ENCODE measurements at places on chromosomes 1 and 21.

DNA sequence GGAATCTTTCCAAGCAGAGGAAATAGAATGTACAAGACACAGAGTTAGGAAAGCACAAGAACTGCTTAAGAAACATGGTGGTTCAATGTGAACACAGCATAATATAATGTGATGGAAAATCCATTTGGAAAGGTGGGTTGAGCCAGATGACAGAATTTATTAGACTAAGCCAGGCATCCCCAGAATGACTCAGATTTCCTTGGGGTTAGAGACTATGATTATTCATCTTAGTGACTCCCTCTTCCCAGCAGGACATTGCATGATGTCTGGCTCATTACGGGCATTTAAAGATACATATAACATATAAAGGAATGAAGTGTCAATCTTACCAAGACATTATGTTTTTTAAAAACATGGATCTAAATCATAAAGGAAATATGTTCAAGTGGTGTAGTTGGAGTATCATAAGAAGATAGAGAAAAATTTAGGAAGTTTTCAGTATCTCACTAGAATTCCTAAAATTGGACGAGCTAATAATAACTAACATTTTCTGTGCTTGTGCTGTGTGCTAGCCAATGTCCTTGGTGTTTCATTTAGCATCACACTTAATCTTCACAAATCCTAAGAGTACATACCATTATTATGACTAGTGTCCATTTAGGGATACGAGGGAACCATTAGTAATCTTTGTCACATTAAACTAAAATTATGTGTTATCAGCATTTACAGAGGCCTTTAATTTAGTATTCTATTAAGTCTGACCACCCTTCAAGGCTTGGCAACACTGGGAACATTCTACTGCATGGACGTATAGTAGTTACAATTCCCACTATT lies 41.0 kb upstream of the ST6GALNAC5 start:
- no peak for DNase-seq

GRCh38 chr1:55039342-55040082 lies at the start of gene PCSK9:
TSS of gene PCSK9 (plus strand) at chr1:55039548. CDS start at chr1:55039838, 290 bp downstream.
- no peak for DNase-seq

DNA sequence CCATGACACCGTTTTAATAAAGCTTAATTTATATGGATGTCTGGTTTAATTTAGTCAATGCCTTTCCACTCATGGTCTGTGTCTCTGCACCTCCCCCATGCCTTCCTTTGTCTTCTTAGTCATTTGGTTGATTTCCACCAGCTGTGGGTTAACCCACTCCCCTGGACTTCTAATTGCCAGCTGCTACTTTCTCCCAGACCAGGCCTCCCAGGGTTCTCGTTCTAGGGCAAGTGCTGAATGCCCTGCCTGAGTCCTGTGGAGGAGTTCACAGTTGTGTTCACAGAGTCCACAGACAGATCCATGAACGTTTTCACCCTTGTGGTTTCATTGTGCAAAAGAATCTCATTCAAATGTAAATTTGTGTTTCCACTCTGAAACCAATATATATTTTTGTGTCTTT lies 243.4 kb downstream of the NUF2 start:
- no peak for DNase-seq

- no peak for DNase-seq
Measured at GRCh38 chr1:214808845-214809460, 206.0 kb downstream of the CENPF start.

GRCh38 chr21:35478161-35479064 lies 429.3 kb upstream of the RUNX1 start:
- DNase-seq, result no peak

DNA sequence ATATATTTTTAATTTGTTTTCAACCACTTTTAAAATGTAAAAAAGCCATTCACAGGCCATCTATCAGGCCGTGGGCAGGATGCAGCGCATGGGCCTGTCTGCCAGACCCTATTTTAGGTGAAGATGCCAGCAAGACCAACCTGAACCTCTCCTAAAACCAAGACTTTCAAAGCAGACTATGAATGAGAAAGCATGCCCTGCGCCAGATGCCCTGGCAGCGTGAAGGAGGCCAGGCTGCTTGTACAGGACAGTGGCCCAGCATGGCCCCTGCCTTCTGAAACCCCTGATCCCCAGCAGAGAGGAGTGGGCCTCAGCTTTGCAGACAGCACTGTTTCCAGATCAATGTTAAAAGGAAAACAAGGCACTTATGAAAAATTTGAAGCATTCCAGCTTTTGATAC lies 31.6 kb downstream of the WDR4 start:
- DNase-seq, result no peak

DNA sequence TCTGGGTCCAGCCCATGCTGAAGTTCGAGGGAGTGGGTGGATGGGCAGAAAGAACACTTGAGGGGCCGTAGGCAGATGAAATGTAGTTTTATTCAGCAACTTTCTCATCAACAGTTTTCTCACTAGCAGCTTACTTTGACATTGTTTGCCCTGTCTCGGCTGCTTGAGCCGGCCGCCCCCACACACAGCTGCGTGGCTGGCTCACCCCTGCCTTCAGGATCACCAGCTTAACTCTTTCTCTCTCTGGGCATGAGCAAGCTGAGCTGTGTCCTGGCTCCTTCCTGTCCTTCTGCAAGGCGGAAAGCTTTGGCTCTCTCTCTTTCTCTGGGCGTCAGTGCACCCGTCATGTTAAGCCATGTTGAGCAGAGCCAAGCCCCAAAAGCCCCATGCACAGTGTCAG lies 104.4 kb upstream of the GNG12 start:
- DNase-seq, result no peak

- no peak for DNase-seq
Measured at GRCh38 chr21:23127973-23128372, 2129.8 kb downstream of the NCAM2 start.

DNA sequence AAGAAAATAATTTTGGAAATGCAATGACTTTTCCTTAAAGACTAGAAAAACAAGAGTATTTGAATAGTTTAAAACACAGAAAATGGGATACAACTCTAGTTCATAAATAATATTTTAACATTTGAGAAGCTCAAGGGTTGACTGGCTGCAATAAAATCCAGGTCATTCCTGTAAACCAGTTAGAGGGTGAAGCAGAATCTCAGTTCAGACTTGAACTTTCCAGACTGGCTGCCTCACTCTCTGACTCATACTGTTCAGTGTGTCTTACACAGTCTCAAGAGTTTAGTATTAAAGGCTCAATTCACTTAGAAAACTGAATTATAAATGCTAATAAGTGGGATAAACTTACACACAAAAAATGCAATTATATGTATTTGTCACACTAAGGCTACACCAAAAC lies 89.9 kb downstream of the RAVER2 start:
- no peak for DNase-seq

- DNase-seq, result no peak
Measured at GRCh38 chr1:34790985-34791384, 1.8 kb upstream of the GJA4 start.

DNA sequence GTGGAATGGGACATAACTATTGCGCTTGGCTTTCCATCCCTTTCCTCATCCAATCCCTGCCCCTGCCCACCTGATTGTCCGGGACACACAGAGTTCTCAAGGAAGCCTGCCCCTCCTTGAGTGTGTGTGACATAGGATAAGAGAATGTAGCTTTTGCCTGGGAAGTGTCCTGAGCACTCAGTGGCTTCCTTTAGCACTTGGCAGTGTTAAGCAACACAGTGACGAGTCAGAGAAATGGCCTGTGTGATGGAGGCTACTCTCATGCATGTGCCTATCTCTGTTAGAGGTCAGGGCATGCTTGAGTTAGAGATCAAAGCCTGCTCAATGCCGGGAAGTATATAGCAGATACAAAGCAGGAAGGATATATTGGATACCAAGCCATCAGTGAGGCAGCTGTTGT lies 289.5 kb downstream of the SIPA1L2 start:
- no peak for DNase-seq

DNA sequence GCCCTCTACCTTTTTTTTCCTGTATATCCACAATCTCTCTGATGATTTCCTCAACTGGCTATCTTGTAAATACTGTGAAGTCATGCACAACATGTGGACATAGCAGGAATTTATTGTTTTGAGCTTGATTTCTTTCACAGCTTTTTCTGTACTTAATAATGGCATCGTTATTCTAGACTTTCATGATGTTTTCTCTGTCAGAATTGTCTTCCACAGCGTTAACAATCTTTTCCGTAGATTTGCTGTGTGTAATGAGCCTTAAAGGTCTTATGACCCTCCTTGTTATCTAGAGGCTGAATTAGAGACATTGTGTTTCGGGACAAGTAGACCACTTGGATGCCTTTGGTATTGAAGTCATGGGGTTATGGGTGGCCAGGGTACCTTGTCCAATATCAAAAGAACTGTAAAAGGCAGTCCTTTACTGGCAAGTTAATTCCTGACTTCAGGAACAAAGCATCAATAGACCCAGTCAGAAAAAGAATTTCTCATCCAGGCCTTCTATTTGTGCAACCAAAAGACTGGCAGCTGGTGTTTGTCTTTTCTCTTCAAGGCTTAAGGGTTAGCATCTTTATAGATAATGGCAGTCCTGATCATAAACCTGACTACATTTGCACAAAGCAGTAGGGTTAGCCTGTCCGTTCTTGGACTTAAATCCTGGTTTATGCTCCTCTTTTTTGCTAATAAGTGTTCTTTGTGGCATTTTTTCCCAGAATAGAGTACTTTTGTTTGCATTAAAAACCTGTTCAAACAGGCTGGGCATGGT lies 30.1 kb upstream of the CHAF1B start:
- no peak for DNase-seq

DNA sequence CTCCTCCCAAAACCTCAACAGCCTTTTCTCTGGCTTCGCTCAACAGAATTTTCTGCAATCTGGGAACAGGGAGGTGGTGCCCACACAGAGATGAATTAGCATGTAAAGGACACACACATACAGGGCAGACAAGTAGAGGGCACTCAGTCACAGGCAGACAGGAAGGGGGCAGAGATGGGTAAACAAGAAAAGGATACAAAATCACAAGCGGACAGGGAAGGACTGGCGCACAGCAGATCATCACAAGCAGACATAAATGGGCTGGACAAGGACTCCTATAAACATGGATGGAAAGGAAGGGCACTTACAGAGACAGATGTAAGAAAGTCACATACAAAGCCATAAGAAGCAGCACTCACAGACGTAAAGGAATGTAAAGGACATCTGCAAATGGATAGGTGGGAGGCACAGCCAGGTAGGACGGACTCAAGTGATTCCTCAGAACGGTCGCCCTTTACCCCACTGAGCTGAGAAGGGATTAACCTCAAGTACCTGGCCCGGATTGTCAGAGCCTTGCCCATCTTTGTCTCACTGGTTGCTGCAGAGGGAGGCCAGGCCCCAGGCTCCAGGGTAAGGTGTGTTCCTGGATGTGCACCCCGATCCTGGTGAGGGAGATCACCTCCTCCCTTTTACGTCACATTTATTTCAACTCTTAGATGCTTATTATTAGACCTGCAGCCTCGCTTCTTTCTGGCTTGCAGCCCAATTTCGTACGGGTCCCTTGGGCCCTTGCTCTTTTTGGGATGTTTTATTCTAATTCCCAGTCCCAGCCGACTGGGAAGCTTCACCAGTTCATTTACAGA lies 836 bp upstream of the PRCC start:
- no peak for DNase-seq

DNA sequence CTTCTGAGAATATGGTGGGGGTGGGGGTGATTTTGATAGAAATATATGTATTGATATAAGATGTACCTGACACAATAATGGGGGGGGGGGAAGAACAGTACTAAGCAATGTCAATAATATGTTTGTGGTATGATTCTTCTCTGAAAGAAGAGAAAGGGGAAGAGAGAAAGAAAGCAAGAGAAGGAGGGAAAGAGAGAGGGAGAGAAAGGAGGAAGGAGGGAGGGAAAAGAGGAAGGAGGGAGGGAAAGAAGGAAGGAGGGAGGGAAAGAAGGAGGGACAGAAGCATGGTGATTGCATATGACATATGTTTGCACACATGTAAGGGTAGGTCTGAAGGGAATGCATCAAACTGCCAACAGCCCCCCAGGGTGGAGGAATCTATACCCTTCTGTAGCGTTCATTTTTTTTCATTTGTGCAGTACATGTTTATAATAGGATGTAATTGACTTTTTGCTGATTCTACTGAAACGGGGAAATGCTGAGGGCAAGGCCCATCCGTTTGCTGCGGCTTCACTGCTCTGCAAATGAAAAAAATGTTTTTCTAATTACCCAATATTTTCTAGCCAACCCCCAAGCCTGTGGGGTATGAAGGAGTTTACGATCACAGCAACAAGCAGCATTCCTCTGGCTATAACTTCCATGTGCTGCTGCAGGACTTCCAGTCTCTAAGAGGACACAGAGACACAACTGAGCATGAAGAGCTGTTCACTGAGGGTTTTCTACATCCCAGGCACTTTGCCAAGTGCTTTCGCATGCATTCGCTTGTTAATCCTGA lies 119.3 kb upstream of the ZC3H12A start:
- DNase-seq, result peak; percentile 59

DNA sequence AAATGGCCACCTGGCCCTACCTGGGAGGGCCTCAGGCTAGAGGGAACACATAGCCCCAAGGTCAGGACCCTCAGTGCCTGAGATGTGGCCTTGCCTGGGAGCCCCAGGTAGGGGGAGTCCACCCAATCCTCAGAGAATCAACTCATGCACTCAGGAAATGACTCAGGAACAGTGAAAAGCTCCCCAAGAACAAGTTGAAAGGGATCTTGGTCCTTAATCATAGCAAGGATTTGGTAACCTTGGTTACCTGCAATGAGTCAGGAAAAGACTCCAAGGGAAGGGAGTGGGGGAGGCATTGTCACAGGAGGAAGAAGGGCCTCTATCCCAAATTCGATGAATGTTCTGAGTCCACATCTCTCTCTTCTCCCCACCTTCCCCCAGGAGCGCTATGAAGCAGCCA lies 17.0 kb downstream of the MAP7D1 start:
- DNase-seq, result no peak

GRCh38 chr1:17561247-17561548 lies 21.7 kb downstream of the ARHGEF10L start:
- DNase-seq, result no peak

GRCh38 chr1:187067160-187067559 lies 238.4 kb downstream of the PLA2G4A start:
- no peak for DNase-seq

DNA sequence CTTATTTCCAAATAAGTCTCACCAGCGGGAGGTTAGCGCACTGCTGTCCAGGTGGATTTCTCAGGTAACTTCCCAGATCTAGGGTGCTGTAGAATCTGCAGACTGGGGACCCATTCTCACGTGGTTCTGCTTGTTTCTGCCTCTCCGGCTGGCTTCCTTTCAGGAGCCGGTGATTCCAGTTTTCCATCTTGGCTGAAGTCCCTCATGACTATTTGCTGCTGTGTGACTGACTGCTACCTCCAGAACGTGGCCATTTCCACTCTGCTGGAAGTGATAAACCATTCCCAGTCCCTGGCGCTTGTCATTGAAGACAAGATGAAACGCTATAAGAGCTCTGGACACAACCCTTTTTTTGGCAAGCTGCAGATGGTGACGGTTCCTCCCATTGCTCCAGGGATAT lies 76.0 kb downstream of the DOP1B start:
- DNase-seq, result no peak

GRCh38 chr1:57966751-57967406 lies 543.0 kb upstream of the DAB1 start:
- DNase-seq, result no peak

DNA sequence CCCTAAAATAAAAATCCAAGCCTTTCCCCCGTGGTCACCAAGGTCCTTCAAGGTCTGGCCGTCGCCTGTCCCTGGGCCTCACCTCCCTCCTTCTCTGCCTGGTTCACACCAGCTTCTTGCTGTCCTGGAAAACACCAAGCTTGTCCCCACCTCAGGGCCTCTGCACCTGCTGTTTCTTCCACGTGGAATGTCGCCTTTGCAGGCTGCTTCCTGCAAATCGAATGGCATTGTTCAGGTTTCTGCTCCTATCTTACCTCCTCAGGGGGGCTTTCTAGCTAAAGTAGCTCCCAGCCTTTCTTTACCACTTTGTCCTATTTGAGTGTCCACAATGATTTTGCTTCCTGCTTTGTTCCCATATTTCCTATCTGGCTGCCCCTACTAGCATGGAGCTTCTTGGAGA lies 3.3 kb upstream of the CASZ1 start:
- no peak for DNase-seq
